ENCODE measurements at places on chromosomes 7 and 10.

- no peak for DNase-seq
Measured at GRCh38 chr7:150375662-150376521, 3.2 kb upstream of the ZNF775 start.

DNA sequence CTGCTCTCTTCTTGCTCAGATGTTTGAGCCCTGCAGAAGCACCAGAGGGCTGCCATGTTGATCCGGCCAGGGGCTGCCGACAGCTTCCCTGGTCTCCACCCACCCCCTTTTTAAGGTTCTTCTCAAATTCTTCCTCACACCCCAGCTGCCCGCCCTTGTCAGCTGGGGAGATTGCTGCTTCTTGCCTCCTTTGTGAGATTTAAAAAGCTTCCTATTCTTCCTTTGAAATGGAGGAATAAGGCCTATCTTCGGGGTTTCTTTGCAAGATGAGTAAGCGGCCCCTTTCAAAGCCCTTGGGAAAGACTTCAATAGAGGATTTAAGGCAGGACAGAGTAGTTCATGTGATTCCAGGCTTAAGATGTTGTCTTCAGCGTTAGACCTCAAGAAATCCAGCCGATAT lies 211.9 kb upstream of the SHH start:
- DNase-seq: no peak

DNA sequence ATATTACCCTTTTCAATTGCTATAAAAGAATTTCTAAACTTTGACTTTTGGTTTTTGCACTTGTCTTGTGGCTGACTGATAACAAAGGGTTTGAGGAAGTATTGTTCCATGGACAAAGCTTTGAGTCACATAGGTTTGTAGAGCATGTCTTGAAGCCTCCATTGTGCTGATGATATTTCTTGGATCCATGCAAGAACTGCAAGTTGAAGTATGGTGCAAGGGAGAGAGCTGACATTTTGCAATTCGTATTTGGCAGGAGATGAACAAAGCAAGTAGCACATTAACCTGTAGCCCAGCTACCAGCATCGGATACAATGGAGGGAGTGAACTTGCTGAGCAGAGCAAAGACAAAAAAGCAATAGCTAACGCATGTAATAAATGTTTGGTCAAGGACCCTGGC lies 23.4 kb downstream of the MGAM2 start:
- no peak for DNase-seq

DNA sequence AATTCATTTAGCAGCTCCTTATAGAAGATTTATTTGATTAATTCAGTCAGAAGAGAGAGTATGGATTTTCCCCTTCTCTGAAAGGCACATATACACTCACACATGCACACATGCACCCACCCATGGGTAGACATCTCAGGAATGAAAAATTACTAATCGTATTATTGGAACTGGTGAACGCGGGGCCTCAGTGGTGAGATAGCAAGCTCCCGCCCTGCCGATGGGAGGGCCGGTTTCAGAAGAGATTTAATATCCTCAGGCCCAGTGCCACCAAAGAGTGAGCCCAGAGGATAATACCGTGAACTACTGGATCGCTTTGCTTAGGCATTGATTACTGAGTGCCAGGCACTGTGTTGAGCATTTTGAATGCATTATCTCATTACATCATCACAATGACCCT lies 38.0 kb upstream of the EMX2 start:
- no peak for DNase-seq

- no peak for DNase-seq
Measured at GRCh38 chr10:132654121-132654571, 116.6 kb downstream of the INPP5A start.

GRCh38 chr7:143289421-143289820 lies 1.3 kb downstream of the CASP2 start:
- DNase-seq: no peak

GRCh38 chr10:73054286-73054685 lies 42.4 kb downstream of the P4HA1 start:
- no peak for DNase-seq

GRCh38 chr10:43091846-43092245 lies 15.0 kb downstream of the RET start:
- DNase-seq: no peak

GRCh38 chr10:88243836-88244730 lies 339.0 kb downstream of the RNLS start:
- DNase-seq: peak; percentile 97

GRCh38 chr10:70785190-70785589 lies at the start of gene TBATA:
TBATA (minus strand) TSS chr10:70785377; CDS start chr10:70783379, 1,998 bp downstream.
- DNase-seq: no peak

GRCh38 chr7:143043391-143043790 lies 8.8 kb upstream of the OR6V1 start:
- DNase-seq: no peak

- no peak for DNase-seq
Measured at GRCh38 chr10:3006093-3006492, 61.3 kb upstream of the PFKP start.

DNA sequence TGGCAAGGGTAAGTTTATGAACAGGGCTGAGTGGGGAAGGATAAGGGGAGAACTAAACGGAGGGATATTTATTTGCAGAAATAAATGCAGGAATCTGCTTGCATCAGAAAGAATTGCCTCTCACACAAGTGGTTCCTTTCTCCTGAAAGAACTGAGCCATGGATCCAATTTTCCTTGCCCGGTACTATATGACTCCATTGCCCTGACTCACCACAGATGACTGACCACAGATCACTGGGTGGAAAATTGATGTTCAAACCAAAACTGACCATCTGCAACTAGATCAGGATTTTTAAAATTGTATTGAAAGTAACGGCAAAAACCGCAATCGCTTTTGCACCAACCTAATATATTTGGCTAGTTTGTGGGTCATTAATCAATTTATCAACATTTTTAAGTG lies 6.2 kb upstream of the MACC1 start:
- DNase-seq: peak; percentile 92

DNA sequence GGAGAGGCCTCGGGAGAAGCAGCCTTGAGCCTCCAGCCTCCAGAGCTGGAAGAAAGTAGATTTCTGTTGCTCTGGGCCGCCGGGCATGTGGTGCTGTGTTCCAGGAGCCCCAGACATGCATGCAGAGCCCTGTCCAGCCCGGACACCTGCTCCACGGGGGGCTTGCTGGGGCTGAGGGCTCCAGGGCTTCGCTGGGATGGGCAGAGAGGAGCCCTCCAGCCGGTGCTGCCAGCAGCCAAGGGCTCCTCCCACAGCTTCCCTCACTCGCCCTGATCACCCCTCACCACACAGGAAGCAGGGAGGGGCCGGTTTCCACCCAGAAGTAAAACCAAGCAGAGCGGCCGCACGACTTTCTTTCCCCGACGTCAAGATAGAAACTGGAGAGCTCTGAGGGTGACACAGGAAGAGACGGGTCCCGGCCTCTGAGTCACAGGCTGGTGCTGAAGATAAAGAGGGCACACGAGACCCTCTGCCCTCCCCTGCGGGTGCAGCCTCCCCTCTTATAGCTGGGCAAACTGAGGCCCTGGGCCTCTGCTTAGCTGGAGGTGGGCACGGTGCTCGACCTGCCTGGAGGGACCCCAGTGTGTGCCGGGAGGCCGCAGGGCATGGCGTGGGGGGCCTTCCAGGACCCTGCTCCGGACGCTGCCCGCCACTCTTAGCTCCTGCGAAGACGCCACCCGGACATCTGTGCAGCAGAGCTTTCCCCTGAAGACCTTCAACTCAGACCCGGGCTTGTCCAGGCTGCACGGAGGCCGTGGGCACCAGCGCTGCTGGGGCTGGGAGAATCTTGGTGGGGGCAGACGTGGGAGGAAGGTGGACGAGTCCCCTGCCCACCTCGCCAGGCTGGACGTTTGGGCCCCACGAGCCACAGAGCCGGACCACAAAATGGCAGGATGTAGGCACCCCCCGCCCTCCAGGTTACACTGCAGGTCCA lies 31.1 kb downstream of the ADAP1 start:
- peak; percentile 81 for DNase-seq

DNA sequence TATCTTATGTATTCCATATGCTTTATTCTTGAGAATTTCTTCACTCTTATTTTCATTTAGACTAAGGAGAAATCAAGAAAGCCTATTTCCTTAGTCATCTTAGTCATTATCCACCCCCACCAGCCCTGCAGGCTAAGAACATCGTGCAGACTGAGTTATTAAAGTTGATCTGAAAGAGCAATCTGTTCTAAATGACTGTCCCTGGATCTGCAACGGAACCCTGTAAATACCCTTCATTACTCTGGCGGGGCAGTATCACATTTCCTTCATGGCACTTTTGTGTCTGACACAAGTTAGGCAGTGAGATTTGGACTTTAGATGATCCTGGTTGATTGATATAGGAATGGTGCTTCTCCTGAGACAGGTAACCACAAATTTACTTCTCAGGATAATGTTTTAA lies 3.5 kb upstream of the MYPN start:
- peak; percentile 87 for DNase-seq

DNA sequence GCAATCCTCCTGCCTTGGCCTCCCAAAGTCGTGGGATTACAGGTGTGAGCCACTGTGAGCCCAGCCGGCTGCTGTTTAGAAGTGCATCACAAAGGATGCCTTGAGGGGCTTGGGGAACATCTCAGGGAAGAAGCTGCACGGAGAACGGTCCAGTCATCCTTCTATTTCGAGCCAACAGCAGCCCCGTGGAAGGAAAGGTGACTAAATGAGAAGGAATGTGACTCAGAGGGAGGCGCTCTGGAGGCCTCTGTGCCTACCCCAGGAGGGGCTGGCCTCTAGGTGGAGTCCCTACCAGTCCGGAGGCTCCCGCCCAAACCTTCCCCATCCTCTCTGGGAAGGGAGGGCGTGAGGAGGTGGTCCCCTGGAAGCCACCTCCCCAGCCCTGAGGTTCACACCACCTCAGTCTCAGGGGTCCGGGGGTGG lies 76.2 kb downstream of the CTBP2 start:
- peak; percentile 93 for DNase-seq

DNA sequence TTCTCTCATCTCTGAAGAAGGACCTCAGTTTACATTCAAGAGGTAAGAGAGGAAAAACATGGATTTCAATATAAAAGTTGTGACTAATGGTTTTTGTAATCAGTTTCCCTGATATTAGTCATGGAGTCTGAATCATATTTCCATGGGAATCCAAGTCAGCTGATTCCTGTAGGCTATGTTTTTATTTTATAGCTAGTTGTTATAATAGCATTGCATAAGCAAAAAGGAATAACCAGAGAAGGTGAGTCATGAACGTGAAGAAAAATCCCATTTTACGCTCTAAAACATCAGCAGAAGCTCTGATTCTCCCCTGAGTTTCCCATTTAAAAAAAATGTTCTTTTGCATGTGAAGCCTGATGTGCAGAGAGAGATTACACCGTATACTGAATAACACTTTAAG lies 299.3 kb downstream of the SFMBT2 start:
- peak; percentile 4 for DNase-seq

GRCh38 chr10:13917791-13918190 lies 331.0 kb downstream of the PRPF18 start:
- no peak for DNase-seq

- DNase-seq: peak; percentile 43
Measured at GRCh38 chr10:35422228-35422627, 85.9 kb downstream of the CCNY start.

GRCh38 chr10:69459101-69459790 lies 8.0 kb downstream of the TSPAN15 start:
- no peak for DNase-seq

GRCh38 chr10:51074238-51075028 lies at the start of gene PRKG1:
PRKG1 (plus strand) TSS chr10:51074487.
- DNase-seq: peak; percentile 15

DNA sequence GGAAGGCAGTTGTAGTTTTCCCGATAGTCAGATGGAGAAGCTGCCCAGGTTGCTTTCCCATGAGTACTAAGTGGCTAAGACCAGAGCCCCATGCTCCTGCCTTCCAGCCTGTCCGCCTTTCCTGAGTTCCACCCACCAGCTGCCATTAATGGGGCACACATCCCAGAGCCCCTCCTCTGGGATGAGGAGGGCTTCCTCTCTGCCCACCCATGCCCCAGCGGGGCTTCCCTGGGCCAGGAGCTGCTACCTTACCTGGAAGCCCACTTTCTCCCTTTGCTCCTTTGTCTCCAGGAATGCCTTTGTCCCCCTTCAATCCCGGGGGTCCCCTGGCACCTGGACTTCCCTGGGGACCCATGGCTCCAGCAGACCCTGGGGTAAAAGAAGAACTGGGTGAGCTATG lies 7.8 kb downstream of the SFTPD start:
- no peak for DNase-seq

DNA sequence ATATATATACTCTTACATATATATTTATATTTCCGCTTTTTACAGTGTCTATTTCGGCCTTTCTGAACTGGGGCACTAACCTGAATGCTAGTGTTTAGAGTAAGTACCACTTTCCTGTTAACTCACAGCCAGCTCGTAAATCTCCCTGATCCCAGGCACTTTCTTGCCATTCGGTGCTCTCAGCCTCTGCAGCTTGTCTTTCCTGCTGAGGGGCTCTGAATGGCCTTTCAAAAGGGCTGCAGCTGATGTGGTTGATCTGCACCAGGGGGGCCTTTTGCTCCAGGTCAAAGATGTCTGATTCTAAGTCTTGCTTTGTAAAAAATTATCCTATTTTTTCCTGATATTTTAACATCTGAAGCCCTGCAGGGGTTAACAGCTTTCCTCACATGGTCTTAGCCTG lies 25.5 kb upstream of the HPS1 start:
- no peak for DNase-seq

DNA sequence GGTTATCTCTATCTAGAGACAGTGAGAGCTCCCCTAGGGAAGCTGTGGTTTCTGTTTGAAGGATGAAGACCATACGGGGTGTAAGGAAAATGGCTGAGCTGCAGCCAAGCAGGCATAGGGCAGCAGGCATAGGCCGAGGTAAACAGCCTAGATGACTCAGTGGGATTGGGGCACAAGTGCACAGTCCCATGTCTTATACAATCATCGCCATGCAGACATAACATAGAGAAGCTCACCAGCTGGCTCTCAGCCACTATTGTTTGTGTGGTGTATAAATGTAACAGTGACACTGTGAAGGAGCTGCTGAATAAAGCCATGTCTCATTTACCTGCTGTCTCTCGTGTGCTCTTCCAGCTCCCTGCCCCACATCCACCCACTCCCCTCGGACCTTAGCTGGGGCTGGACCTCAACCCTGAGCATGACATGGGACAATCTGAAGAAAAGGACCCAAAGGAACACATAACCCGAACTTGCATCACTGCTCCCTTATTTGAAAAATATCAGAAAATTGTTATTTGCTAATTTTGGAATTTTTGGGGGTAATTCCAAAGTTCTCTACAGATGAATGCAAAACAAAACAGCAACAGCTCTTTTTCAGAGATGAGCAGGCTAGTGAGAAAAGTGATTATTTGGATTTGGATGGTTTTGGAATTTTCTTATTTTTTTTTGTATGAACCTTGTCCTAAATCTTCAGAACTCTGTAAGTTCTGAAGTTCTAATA lies 582.7 kb downstream of the REEP3 start:
- no peak for DNase-seq

GRCh38 chr10:26557641-26558014 lies 119.5 kb downstream of the APBB1IP start:
- peak; percentile 82 for DNase-seq

Measured in RPMI7951 (cell line).